ENCODE measurements at places on chromosomes 2 and 18.

DNA sequence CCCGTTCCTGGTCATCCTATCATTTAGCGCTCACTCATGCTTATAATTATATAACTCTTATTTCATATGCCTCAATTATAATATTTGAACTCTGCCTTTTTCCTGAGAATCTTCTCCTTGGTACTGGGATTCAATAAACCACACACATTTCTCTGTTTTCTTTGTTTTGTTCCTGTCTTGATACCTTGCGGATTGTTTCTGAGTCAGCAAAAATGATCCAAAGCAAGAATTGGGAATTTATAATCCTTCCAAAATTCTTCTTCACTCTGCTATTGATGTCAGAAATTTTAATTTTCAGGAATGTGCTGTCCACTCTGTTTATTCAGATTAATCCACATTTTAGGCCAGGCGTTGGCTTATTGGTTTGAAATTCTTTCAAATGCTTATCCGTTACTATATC is 886.0 kb downstream of the SUCLG1 start:
- DNase-seq, result no peak

GRCh38 chr2:53859206-53860181 is at the start of gene GPR75:
Gene GPR75 (minus strand): TSS chr2:53859967. CDS start chr2:53854756, 5,211 bp downstream.
- no peak for DNase-seq

DNA sequence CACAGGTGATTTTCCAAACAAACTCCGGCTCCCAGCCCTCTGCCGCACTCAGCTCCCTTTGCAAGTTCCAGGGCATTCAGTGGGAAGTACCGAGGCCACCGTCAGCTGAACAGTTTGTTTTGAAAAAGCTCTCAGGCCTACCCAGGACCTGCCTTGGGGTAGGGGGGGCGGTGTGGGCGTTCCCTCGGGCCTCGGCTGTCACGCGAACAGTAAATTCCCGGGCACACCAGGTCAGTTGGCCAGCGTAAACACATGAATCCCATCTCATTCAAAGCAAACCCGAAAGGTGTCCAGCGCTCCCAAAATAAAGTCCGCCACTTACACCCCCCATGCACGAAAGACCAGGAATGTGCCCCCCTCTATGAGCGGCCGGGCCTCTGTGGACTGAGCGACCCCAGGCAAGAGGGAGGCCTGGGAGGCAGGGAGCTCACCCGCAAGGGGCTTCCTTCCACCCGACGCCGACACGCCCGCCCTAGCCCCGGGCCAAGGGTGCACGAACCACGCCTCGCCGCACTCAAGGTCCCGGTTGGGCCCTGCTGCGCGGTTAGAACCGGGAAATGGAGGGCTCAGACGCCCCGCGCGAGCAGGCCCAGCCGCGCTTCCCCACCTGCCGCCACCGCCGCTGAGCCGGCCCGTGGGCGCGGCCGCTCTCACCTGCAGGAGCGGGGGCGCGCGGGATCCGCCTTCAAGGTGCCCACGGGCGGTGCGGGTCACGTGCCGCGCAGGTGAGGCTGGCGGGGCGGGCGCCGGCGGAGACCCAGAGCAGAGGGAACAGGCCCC is at the start of gene WDSUB1:
WDSUB1 (minus strand) TSS at position 775 of the 780 bp plus-strand sequence. CDS start 3,634 bp downstream, outside the sequence.
- peak; percentile 31 for DNase-seq

GRCh38 chr2:145095641-145096435 is 575.9 kb upstream of the ZEB2 start:
- DNase-seq, result no peak

DNA sequence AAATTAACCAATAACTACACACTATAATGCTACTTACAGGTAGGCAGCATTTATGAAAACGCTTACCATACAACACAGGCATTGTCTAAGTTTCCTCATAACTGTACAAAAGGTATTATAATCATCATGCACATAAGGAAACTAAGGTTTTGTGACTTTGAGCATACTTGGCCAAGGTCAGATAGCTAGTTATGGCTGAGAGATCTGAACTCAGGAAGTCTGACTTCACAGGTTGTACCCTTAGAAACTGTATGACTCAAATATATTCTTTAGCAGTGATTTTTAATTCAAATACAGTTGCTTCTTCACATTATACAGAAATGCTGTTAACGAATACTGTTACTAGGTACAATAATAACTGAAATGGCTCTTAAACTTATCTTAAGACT is 89.3 kb downstream of the TRIP12 start:
- DNase-seq, result no peak

- DNase-seq, result no peak
Observed at GRCh38 chr2:70893186-70893585, 42.5 kb upstream of the ATP6V1B1 start.

DNA sequence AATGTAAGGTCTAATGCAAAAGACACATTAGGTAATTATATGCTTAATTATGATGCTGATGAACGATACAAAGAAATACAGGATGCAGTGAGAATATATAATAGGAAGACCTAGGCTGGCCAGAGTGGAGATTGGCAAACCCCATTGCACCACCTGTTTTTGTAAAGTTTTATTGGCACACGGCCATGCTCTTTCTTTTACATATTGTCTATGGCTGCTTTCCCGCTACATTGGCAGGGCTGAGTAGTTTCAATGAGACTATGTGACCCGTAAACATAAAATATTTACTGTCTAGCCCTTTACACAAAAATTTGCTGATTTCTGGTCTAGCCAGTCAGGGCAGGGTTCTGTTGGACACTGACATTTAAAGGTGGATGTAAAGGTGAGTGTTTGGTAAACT is 5.4 kb downstream of the SEC11C start:
- DNase-seq, result no peak

DNA sequence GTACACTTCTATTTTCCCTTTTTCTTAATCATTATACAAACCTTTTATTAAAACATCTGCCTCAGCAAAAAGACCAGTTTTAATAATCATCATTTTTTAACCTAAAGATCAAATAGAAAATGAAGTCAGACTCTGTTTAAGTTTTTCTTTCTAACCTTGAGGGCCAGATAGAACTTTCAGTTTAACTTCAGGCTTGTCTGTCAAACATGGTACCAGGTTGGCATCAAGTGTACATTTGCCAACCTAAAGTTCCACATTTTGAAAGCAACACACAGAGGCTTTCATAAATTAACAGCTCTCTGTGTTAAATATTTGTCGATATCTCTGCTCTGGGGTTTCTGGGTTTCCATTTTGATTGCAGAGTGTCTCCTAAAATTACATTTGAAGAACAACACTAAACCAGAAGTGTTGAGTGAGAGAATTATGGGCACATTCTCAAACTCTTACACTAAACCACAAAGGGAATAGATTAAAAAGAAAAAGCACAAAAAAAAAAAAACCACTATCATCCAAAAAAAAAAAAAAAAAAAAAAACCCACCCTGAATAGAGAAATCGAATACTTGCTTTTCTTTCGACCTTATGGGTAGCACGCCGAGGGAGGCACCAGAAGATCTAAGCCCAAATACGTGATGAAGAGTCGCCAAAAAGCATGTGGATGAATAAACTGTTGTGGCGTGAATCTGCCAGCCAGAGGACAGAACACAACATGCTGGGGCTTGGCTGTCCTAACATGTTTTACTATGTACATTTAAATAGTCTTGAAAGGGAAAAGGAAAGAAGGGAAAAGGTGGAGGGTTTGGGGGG is 166.2 kb downstream of the TCF4 start:
- no peak for DNase-seq

DNA sequence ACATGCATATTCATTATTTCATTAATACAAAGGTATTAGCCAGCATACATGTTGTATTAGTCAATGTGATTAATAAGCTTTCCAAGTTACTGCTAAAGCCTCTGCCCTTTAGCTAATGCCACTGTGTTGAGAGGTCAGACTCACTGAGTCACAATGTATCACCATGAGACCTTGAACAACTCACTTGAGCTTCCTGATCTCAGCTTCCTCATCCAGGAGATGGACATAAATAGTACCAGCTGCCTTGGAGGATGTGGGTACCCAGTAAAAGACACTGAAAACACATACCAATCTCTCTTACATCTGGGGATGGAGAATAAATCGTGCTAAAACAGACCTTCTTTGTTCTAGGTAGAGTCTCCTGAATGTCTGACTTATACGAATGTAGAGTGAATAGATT is 224.6 kb downstream of the EPHA4 start:
- DNase-seq, result no peak

- peak; percentile 70 for DNase-seq
Observed at GRCh38 chr2:85999061-85999831, 106.4 kb downstream of the POLR1A start.

DNA sequence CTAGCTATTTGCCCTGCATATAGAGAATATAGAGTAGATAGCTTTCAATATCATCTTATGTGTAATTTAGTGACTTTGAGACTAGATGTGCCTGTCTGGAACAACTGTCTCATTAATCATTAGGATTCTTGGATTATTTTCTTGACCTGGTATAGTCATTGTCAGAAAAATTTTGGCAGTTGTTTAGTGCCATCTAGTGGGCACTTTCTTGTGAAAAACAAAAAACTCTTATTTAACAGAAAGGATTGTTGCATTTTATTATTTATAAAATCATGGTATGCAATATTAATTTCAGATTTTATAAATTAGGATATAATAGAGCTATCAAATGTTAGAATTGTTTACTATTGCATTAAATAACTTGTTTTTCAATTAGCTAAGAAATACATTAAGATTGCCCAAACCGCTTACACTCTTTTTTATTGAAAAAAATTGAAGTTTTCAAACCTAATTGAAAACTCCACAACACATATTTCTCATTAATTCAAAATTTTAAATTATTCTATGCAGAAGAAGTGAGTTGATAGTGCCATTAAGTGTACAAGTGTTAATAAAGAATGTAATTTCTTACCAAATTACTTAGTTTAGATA is 80.3 kb downstream of the DYNAP start:
- DNase-seq, result peak; percentile 26

- peak; percentile 71 for DNase-seq
Observed at GRCh38 chr2:218257390-218257981, 3.3 kb upstream of the GPBAR1 start.

- no peak for DNase-seq
Observed at GRCh38 chr2:237501892-237502513, 15.0 kb downstream of the MLPH start.

- DNase-seq, result no peak
Observed at GRCh38 chr2:55099878-55100820, 49.9 kb upstream of the RTN4 start.
